ENCODE measurements at places on chromosomes 7 and 10. TPM values are rescaled to one million over a fixed set of nuclear protein-coding genes. Genes with fewer than 3 reads are reported as not detected.

The SPDYE1 gene
- total RNA-seq: not detected

The OPN1SW gene
- total RNA-seq: not detected

The PNLIPRP3 gene
- not detected for total RNA-seq

GRCh38 chr7:87961754-87962153 lies 27.7 kb downstream of the ADAM22 start:
- H3K36me3 ChIP-seq: no peaks in the 10 kb centered on the region
- H3K27me3 ChIP-seq: no peaks in the 10 kb centered on the region
- H3K27ac ChIP-seq: no peak overlapping the region

DNA sequence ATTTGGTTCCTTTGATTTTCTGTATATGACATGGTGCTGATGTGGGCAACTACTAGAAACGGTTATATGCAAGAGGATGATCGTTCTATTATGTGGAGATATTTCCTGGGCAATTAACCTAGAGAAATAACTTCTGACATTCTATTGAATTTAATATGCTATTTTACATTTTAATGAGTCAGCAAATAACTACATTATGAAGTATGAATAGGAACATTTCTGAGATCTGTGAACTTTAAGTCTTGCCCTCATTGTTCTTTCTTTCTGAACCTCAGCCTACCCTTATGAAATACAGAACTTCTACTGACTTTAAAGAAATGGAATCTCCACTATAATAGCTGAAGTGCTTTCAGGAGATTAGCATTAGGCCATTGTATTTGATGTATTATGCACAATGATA lies 59.6 kb downstream of the ZNF800 start:
- no peak for DNase-seq
- no peak overlapping the region for H3K4me3 ChIP-seq
- H3K27me3 ChIP-seq: peaks cover 3% of the 10 kb centered on the region
- H3K27ac ChIP-seq: no peak overlapping the region
- peaks cover 7% of the 10 kb centered on the region for H3K4me1 ChIP-seq

- no peak for DNase-seq
- peaks cover 18% of the 10 kb centered on the region for H3K4me1 ChIP-seq
- H3K36me3 ChIP-seq: peaks cover 25% of the 10 kb centered on the region
These were observed 66.7 kb upstream of the FGL2 start for GRCh38 chr7:77266291-77266794.

Measured in left ventricle myocardium inferior (tissue), 1 donor.